ENCODE measurements at places on chromosomes 4 and X.

DNA sequence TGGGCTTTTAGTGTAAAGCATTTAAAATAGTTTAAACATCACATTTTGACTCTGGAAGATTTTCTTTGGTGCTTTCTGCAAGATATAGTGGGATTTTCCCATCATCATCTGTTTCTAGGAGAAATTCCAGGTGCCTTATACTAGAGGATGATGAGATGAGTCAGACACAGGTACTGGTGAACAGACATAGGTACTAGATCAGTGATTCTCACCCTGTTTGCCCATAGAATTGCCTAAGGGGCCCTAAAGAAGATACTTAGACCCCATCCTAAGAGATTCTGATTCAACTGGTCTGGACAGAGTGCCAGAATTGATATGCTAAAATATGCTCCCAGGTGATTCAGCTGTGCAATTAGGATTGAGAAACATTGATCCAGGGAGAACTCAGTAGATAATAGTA lies 9.7 kb downstream of the TSPAN7 start:
- DNase-seq: no peak

- DNase-seq: no peak
Observed at GRCh38 chr4:119207051-119207450, 5.5 kb upstream of the USP53 start.

GRCh38 chr4:5969777-5970176 lies 48.5 kb downstream of the C4orf50 start:
- DNase-seq: no peak

GRCh38 chr4:4693258-4693657 lies 151.4 kb upstream of the STX18 start:
- no peak for DNase-seq
